Urinary bladder (tissue), 4 donors: ENCODE measurements at places on chromosomes 7 and 10. TPM values are rescaled to one million over a fixed set of nuclear protein-coding genes. Genes with fewer than 3 reads are reported as not detected.
A peak's percentile ranks its signal among the peaks of the same experiment; 100 is the strongest.

DNA sequence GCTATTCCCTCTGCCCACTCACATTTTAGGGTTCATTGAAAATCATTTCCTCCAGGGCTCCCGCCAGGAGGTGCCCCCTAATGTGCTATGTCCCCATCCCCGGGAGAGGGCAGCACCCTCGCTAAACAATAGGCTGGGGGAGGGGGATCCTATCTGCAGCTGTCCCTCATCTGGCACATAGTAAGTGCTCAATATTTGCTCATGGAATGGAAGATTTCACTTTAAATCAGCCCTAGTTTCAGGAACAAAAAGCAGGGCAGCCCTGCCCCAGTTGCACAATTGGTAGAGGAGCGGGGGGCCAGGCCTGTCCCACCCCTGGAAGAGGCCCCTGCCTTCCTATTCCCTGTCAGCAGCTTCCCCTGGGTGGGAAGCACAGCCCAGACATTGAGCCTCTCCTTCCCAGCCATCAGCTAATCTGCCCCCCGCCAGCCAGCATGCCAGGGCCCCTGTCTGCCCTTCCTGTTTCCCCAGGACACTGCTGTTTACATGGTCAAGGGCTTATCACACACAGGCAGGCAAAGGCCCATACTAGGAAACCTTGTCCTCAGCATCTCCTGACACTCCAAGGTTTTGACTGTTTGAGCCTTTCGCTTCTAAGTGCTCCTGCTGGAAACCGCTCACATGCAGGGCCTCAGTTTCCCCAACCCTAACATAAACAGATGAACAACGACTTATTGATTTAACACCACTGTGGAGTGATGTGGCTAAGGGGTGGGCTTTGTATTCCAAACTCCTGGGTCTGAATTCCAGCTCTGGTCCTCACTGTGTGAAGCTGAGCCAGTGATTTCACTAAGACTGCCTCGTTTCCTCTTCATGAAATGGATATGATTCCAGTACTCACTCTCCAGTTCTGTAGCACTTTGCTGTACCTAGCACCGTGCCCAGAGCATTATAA is 130.7 kb upstream of the ZMIZ1 start:
- no peak for DNase-seq

DNA sequence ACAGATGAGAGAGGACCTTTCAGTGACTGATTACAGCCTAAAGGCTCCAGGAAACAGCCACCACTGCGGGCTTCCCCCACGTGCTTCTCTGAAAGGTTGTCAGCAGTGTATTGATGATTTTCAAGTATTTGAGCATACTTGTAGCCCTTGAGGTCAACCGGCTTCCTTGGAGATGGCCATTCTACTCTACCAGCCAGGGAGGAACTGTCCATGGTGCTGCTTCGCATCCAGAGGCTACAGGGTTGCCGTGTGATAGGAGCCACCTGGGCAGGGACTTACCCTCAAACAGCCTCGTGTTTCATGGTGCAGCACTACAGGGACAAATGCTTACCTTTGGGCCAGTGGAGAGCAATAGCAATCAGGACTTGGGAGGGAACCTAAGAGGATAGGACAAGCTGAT is 179.5 kb downstream of the DPP6 start:
- no peak for DNase-seq

- DNase-seq, result no peak
These were observed 177.8 kb downstream of the NSUN6 start for GRCh38 chr10:18473424-18474117.

- no peak for DNase-seq
These were observed 40.4 kb upstream of the KIAA1217 start for GRCh38 chr10:24168258-24169170.

DNA sequence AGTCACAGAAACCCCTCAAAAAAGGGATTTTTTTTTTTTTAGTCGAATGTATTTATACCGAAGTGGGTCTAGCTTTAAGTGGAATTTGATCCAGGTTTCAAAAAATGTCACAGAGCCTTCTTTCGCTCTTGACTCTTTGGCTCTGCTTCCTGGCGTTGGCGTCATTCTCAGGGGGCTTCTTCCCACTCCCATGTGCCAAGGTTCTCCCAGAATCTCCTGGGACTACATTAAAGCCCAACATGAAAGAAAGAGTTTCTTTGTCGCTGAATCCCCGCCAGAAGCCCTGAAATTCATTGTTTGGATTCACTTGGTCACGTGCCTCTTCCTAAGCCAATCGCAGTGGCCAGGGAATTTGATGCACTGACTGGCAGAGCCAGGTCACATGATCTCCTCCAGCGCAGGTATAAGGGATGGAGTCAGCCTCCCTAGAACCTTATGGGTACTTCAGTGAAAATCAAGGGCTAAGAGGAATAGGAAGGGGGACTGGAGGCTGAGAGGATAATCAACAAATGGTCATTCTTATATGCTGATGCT is 101.2 kb downstream of the RPS24 start:
- DNase-seq, result no peak

GRCh38 chr7:128883622-128884448 is 21.2 kb downstream of the ATP6V1F start:
- DNase-seq, result no peak

DNA sequence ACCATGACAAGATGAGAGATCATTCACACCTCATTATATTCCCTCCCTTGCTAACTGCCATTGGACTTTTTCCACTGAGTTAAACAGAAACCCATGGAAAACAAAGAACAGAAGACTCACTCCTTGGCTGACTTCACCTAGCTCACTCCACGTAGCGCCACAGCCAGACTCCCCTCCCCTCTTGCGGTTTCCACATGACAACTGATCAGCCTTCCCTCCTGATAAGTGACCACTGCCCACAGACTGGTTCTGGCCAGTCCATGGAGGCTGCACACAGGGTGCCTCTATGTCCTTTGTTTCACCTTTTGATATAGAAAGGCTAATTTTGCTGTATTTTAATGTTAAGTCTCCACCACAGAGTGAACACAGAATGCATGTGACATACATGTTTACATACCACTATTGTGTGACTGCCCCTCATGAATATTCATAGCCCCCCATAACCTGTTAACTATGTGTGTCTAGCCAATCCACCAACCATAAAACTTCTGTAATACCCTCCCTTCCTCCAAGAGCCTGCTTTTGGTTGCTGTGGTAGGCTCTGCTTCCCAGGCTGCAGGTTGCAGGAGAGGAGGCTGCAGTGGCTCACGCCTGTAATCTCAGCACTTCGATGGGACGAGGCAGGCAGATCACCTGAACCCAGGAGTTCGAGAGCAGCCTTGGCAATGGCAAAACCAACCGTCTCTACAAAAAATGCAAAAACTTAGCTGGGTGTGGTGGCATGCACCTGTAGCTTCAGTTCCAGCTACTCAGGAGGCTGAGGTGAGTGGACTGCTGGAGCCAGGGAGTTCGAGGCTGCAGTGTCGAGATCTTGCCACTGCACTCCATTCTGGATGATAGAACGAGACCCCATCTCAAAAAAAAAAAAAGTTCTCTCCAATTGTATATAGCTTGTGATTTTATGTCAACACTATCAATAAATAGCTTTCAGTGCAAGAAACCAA is 10.0 kb upstream of the IFIT5 start:
- no peak for DNase-seq

DNA sequence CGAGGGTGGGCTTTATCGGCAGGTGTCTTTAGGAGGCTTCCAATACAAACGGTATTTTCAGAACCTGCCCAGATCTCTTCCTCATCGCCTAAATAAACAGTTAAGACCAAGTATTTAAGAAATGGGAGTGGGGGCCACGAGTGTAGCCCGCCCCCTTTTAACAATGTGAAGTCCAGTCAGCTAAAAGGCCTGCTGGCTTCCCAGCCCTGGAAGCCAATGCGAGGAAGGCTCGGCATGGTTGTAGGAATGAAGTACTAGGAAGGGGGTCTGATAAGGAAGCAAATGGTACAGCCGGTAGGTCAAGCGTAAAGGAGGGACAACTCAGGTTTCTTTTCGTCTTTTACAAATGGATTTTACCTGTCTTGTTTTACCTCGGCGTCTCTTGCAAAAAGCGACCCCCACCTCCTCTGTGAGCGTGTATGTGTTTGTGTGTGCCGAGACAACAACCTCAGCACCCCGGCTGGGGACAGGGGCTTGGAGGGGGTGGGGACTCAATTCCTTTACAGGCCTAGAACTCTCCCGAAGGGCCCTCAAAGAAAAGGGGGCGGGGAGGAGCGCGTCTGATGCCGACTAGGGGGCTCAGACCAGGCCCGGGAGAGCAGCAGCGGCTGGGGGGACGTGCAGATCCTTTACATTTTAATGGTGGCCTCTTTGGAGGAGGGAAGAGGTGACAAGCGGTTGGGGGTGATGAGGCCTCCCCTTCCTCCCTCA is 147.6 kb downstream of the GPR85 start:
- DNase-seq, result peak; percentile 23

- DNase-seq, result no peak
These were observed 145.9 kb downstream of the SH3PXD2A start for GRCh38 chr10:103709341-103709920.

GRCh38 chr10:86068231-86069054 is 298.2 kb downstream of the GRID1 start:
- no peak for DNase-seq

DNA sequence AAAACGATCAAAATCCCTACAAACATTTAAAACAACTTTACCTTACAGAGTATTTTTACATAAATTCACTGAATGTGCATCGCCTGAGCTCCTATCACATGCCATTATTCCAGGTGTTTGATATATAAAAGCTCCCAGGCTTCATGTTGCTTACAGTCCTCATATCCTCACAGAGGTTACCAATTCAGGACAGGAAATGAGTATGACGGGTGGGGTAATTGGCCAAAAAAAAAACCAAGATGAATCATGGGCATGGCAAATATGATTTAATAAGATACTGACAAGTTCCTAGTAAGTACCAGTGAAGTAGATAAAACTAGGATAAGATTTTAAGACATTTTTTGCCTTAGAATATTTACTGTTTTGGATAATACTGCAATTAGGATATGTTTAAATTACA is 135.8 kb downstream of the KMT2E start:
- no peak for DNase-seq

DNA sequence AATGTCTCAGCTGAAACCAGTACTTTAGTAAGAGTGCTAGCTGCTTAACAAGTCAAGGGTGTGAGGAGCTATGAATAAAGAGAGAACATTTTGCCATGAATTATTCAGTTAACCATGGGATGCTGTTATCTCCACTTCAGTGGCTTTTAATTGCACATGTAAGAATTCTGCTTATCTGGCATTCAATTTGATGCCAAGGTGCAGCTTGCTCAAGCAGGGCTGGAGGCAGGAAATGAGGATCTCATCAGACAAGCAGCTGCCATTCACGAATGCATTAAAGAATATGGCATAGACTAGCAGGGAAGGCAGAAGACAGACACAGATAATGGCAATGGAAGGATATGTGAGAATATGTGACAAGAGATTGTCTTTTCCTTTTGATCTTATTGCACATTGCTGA is 697.8 kb downstream of the NRG3 start:
- DNase-seq, result no peak

DNA sequence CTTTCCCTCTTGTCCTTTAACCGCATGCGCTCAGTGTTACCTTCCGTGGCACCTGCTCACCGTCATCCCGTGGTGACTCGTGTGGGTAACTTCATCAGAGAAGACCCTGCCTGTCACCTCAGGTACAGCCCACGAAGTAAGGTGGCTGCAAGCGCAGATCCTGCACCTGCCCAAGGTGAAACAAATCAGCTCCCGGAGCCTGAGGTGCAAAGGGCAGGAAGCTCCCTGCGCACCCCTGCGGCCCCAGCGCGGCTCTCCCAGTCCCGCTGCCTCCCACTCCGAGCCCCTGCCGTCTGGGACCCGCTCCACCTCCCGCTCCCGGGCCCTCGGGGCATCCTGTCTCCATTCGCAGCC is 110.9 kb upstream of the LANCL2 start:
- no peak for DNase-seq

GRCh38 chr7:88115816-88116215 is 104.0 kb downstream of the SRI start:
- DNase-seq, result no peak

- no peak for DNase-seq
These were observed 23.9 kb upstream of the CALD1 start for GRCh38 chr7:134755422-134756022.

DNA sequence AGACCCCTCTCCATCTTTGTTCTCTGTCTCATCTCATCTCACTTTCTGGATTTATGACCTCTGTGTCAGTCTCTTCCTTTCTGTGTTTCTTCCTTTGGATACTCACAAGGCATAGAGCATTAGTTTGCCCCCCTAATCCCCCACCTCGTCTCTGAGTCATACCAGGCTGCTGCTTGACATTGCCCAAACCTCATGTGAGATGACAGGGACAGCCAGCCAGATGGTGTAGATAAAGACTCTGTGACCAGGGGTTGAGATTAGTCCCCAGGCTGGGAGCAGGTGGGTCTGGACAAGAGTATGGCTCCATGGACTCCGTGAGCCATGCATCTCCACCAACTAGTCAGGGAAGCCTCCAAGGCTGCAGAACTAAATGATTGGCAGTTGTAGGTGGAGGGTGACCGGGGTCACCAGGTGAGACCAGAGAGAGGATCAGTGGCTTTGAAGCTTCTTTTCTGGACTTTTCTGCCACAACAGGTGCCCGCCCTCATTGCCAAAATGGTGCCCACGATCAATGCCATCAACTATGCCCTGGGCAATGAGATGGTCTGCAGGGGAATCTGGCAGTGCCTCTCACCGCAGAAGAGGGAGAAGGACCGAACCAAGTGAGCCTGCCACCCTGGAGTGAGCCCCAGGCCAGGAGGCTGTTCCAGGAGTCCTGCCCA is 13.3 kb downstream of the RGR start:
- no peak for DNase-seq

DNA sequence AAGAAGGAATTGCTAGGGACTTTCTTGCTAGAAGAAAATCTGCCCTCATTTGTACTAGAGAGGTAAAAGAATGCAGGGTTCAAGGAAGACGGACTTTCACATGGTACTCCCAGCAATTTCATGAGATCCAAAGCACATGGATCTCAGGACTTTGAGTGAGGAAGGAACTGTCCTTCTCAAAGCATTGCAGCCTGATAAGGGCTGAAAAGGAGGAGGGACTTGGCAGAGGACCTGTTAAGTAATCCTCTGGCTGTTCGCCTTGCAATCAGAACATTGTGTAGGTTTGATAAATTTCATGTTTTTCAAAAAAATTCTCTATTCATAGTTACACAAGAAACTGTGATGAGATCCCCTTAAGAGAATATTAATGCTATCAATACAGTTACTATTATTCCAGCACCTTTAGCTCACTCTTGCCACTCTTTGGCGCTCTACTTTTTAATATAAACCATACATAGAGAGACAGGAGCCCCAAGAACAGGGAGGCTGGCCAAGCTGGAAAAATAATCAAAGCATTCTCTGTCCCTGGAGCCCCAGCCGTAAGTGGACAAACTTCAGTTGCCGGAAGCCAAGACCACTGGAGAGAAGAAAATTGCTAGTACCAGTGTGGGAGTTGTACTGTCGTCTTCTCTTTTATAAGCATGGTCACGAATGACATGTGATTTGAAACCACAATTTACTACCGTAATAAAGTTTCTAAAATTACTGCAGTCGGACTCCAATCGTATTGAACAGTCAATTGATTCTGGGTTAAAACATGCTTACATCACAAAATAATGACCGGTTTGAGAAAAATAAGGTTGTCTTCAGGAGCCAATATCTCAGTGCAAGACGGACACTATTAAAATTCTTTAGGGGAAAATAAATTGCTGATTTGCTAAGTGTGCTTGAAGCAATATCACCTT is 424.4 kb downstream of the SDK1 start:
- DNase-seq, result no peak

VGF gene
- not detected for total RNA-seq

STRIP2 gene
- 4.1 TPM for total RNA-seq

STEAP2 gene
- 31.4 TPM for total RNA-seq

CYP2C19 gene
- total RNA-seq, result not detected

CRPPA gene
- 15.4 TPM for total RNA-seq

NODAL gene
- total RNA-seq, result not detected

ELFN1 gene
- total RNA-seq, result 2.5 TPM

PNLIPRP2 gene
- total RNA-seq, result not detected

PWWP2B gene
- 6.8 TPM for total RNA-seq

GNAT3 gene
- not detected for total RNA-seq

ZNF804B gene
- 1.2 TPM for total RNA-seq

SFR1 gene
- 13.6 TPM for total RNA-seq
